Naive thymus-derived CD4-positive, alpha-beta T cell (primary cell): ENCODE measurements at places on chromosomes 3 and 15.

- DNase-seq: peak; percentile 79
These were observed 4.4 kb upstream of the CXCR6 start for GRCh38 chr3:45938864-45939263.

DNA sequence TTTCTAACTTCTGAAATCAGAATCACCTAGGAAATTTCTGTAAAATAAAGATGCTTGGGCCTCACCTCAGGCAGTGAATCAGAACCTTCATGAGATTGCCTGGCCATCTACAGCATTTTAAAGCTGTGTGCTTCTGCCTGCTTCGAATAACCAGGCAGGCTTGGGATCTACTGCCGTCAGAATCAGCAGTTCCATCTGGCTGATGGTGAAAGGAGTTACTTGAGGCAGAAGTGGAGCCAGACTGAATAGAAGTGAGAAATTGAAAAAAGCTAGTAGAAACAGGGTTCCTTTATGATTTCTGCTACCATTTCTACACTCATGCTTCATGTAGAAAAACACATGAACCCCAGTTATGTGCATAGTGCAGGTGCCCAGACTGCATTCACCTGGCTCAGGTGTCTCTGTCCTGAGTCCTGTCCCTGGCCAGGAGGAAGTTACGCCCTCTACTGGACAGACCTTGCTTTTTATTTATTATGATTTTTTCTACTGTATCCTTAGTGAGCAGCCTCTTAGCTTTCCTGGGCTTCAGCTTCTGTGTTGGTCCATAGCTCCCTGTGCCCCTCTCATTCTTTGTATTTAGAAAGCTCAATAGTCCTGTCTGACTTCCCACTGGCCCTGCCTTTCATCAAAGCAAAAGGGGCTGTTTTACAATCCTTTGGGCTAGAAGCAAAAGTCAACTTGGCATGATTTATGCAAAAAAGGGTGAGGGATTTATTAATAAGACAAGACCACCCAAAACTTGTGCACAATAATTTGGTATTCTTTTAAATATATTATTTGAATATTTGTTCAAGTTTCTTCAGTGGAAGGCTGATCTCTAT is 200.8 kb upstream of the GOLGA6L4 start:
- no peak for DNase-seq

GRCh38 chr3:68779261-68779660 is 153.1 kb downstream of the TAFA4 start:
- no peak for DNase-seq

DNA sequence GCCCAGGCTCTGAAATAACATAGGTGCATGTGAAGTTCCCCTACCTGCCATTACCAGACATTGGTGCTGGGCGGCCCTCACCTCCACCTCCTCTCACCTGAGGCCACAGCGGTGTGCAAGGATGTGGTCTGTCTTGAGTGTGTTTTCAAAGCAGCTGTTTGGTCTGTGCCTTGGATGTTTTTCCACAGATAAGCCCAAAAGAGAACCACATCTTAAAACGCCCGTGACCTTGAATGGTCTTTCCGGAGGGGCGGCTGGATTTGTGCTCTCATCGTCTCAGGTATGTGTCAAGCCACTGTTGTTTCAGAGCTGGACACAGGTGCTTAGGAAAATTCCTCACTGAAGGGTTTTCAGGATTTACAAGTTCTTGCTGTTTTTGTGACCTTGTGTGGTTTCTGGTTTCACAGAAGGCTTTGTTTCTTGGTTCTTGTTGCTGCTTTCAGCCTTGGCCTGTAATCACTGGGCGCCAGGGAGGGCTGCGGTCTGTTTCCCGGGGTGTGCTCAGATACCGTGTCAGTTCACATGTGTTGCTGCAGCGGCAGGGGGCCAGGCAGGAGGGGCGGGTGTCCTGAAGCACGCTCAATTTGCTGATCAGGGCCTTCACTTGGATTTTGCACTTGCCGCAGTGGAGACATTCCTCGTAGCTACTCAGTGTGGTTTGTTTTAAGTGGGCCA is 128.4 kb downstream of the IGF1R start:
- peak; percentile 26 for DNase-seq

DNA sequence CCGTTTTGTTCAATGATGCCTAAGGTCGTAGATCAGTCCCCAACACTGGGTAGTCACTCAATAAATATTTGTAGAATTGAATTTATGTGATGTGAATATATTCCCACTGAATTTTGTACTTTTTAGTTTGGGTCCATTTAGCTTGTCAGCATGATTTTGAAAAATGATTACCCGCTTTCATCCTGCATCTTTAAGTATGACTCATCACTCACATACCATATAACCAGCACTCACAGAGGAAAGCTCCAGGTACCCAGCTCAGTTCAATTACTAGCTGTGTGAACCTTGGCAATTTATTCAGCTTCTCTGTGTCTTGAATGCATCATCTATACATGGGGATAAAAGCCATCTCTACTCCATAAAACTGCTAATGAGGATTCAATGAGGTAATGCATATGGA is 2.2 kb upstream of the MLF1 start:
- no peak for DNase-seq
